ENCODE measurements at places on chromosomes 5 and 9. TPM values are rescaled to one million over a fixed set of nuclear protein-coding genes. Genes with fewer than 3 reads are reported as not detected.
A peak's percentile ranks its signal among the peaks of the same experiment; 100 is the strongest.

DNA sequence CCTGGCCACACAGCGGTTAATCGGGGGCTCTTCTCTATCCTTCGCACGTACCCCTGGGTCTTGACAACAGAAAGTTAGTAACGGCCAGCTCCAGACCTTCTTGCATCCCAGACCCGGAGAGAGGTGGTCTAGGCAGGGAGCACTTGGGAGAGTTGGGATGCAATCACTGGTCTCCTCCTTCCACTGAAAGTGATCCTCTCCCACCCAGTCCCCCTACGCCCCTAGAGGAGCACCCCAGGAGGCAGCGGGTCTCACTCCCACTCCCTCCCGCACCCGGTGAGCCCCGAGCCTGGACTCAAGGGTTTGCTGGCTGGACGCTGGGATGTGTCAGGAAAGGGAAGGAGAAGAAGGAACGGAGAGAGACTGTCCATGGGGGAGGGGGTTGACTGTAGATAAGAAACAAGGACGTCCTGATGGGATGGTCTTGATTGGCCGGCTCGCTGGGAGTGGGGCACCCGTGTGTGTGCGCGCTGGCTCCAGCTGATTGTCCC is 2.0 kb downstream of the RORB start:
- H3K4me3 ChIP-seq, result no peak overlapping the region
- DNase-seq, result peak; percentile 64
- H3K27me3 ChIP-seq, result peaks cover 43% of the 10 kb centered on the region

- no peak overlapping the region for H3K4me3 ChIP-seq
- H3K4me1 ChIP-seq, result peaks cover 24% of the 10 kb centered on the region
- H3K27ac ChIP-seq, result no peak overlapping the region
- no peaks in the 10 kb centered on the region for H3K36me3 ChIP-seq
These were observed 106.5 kb downstream of the ANKRD55 start for GRCh38 chr5:56126487-56127179.

DNA sequence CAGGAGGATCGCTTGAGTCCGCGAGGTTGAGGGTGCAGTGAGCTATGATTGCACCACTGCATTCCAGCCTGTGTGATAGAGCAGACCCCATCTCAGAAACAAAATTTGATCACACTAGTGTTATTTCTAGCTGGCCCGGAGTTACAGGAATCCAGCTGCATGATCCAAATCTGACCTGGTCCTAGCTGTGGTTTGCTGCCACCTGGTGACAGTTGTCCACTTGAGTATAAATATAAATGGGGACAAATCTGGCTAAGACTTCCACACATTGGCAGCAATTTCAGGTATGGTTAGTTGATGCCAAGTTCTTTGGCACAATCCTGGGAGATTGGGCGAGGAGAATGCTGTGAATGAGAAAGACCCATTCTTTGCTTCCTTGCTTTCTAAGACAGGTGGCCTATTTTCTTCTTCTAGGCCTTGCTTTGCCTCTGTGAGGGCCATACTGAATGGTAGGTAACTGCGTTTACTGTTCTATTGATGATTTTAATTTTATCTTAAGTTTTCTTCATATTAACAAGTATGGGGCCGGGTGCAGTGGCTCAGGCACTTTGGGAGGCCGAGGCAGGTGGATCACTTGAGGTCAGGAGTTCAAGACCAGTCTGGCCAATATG is 35.4 kb downstream of the UBE2R2 start:
- H3K27ac ChIP-seq, result no peak overlapping the region
- peak; percentile 17 for DNase-seq
- H3K36me3 ChIP-seq, result no peaks in the 10 kb centered on the region
- H3K4me1 ChIP-seq, result peaks cover 15% of the 10 kb centered on the region

- H3K27me3 ChIP-seq, result peaks cover 6% of the 10 kb centered on the region
- no peak overlapping the region for H3K27ac ChIP-seq
- H3K4me3 ChIP-seq, result no peak overlapping the region
- DNase-seq, result peak; percentile 21
These were observed 39.4 kb upstream of the AIF1L start for GRCh38 chr9:131056781-131057506.

GRCh38 chr5:78667461-78668103 is 19.0 kb upstream of the LHFPL2 start:
- no peak overlapping the region for H3K4me3 ChIP-seq
- peaks cover 4% of the 10 kb centered on the region for H3K4me1 ChIP-seq
- no peak overlapping the region for H3K27ac ChIP-seq
- DNase-seq, result no peak
- H3K27me3 ChIP-seq, result no peaks in the 10 kb centered on the region

DNA sequence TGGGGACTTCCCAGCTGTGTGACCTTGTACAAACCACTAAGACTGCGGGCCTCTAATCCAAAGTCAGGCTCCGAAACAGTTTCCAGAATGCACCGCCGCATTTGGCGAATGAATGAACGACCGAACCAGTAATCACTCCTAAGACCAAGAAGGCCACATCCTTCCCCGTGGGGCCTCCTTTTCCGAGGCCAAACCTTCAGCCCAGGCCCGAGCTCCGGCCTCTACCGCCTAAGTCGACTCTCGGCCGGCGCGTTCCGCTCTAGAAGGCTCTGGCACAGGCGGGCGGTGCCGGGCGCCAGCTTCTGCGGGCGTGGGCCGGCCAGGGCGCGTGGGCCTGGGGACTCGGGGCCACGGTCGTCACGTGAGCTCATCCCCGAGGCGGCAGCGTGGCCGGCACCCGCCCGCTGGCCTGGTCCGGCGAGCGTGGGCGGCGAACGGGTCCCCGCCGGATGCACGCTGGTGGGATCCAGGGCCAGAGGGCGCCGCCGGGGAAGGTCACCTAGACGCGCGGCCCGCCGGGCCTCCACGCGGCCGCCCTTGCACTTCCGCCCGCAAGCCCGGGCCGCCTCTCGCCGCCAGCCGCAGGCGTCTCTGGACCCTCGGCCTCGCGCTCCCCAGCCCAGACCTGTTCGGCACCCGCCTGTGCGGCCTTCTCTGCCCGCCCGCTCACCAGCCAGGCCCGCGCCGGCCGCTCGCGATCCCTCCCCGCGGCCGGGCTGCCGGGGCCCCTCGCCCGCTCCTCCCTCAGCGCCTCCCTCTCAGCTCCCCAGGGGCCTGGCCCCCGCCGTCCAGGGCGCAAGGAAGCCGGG is 754 bp downstream of the VDAC1 start:
- H3K36me3 ChIP-seq, result peaks cover 24% of the 10 kb centered on the region
- H3K27me3 ChIP-seq, result no peaks in the 10 kb centered on the region

DNA sequence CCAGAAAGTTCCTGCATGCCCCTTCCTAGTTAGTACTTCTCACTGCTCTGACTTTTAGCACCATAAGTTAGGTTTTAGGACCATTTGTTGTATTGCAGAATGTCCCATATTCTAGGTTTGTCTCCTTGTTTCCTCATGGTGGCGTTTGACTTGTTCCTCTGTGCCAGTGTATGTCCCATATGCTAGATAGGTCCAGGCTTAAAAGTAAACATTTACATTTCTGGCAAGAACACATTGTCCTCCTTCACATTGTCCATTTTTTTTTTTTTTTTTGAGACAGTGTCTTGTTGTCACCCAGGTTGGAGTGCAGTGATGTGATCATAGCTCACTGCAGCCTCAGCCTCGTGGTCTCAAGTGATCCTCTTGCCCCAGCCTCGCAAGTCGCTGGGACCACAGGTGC is 15.4 kb downstream of the TBC1D13 start:
- H3K27me3 ChIP-seq, result no peaks in the 10 kb centered on the region
- H3K36me3 ChIP-seq, result peaks cover 60% of the 10 kb centered on the region
- H3K27ac ChIP-seq, result no peak overlapping the region

DNA sequence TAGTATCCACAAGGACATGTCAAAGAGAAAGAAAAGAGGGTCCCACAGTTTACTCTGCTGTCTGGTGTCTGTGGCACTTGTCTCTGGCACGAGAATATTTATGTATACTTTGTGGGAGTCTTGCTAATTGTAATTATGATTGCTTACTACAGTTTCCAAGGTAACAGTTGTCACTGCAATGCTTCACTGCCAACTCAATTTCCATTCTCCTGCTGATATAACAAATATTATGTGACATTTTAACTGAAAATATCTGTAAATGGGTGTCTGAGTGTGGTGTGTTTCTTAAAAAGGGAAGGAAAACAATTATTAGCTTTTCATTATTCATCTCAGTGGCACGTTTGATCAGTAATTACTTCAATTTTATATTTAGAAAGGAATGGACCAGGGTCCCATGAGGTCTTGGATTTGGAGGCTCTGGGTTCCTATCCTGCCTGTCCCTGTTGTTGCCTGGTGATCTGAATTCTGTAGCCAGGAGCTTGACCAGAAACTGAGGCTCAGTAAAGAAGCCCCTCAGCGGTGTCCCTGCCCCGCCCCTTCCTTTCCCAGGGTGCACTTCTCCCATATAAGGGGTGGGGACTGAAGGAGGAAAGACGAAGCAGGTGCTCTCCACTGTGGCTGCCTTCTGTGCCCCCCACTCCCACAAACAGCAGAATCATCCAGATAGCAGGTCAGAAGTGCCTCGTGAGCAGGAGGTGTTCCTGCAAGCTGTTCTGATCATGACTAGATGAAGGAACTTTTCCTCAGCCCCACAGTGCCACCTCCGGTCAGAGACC is 137.3 kb upstream of the KIF2A start:
- H3K4me3 ChIP-seq, result no peak overlapping the region
- H3K27ac ChIP-seq, result no peak overlapping the region
- no peak for DNase-seq
- no peaks in the 10 kb centered on the region for H3K4me1 ChIP-seq
- no peaks in the 10 kb centered on the region for H3K27me3 ChIP-seq
- H3K36me3 ChIP-seq, result no peaks in the 10 kb centered on the region

GRCh38 chr9:82299870-82300269 is 311.3 kb downstream of the SPATA31D1 start:
- no peak for DNase-seq
- H3K36me3 ChIP-seq, result no peaks in the 10 kb centered on the region
- H3K27ac ChIP-seq, result no peak overlapping the region
- H3K4me1 ChIP-seq, result no peaks in the 10 kb centered on the region
- no peak overlapping the region for H3K4me3 ChIP-seq

GRCh38 chr5:173327948-173328843 is at the start of gene STC2:
TSS of gene STC2 (minus strand) at chr5:173328414. CDS start at chr5:173328193, 221 bp downstream.
- no peaks in the 10 kb centered on the region for H3K27me3 ChIP-seq
- peak; percentile 98 for DNase-seq
- peak within 1 kb of the TSS; percentile 94 for H3K4me3 ChIP-seq
- peaks cover 29% of the 10 kb centered on the region for H3K36me3 ChIP-seq
- peak within 1 kb of the TSS; percentile 97 for H3K27ac ChIP-seq
- H3K4me1 ChIP-seq, result peaks cover 43% of the 10 kb centered on the region

DNA sequence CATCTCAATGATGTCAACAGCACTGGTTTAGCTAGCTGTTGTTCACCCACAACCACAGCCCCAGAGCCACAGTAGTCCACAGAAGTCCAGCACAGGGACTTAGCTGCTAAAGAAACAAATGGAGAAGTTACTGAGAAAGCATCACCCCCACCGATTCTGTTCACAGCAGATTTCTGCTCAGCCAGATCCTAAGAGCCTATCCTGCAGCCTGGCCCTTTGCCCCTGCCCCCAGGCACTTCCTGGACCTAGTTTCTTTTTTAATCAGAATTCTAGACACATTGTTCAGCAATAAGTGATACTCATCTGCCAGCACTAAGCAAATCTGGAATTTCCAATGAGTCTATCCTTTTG is 7.4 kb downstream of the B4GALT1 start:
- H3K27me3 ChIP-seq, result no peaks in the 10 kb centered on the region
- H3K36me3 ChIP-seq, result peaks cover 4% of the 10 kb centered on the region
- peak; percentile 68 for DNase-seq
- peaks cover 87% of the 10 kb centered on the region for H3K4me1 ChIP-seq
- H3K4me3 ChIP-seq, result peak overlapping the region; percentile 4
- peak overlapping the region; percentile 95 for H3K27ac ChIP-seq

ZNF169 gene
- 4.0 TPM for total RNA-seq

C1QTNF2 gene
- not detected for total RNA-seq

CDH9 gene
- not detected for total RNA-seq

ESM1 gene
- 2.9 TPM for total RNA-seq

SLC22A4 gene
- total RNA-seq, result 3.8 TPM

MLANA gene
- total RNA-seq, result under 0.01 TPM

RLN2 gene
- not detected for total RNA-seq

GABRA6 gene
- total RNA-seq, result not detected

LRRC19 gene
- total RNA-seq, result under 0.01 TPM

GRM6 gene
- not detected for total RNA-seq

CDH6 gene
- total RNA-seq, result 9.4 TPM

STRBP gene
- total RNA-seq, result 2.9 TPM

GFRA3 gene
- not detected for total RNA-seq
